Stimulated activated CD8-positive, alpha-beta memory T cell treated with anti-CD3 and anti-CD28 coated beads, Interleukin-2, amount 100 ng/mL, for 1 hour (primary cell): ENCODE measurements at places on chromosomes 1 and 21.

DNA sequence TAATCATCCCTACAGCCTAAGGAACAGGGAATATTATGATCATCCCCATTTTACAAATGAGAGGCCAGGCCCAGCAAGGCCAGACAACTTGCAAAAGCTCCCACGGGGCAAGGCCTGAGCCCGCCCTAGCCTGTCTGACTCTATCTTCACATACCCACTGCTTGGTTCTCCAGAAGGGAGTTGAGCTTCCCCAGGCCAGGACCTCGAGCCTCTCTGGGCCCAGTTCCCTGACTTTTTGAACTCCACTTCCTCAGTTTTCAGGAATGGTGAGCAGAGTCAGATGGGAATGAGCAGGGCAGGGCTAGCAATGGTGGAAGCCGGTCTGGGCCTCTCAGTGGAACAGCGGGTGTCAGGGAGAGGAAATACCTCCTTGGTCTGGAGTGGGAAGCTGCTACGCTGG lies 39.3 kb downstream of the CACNA1S start:
- DNase-seq = no peak

DNA sequence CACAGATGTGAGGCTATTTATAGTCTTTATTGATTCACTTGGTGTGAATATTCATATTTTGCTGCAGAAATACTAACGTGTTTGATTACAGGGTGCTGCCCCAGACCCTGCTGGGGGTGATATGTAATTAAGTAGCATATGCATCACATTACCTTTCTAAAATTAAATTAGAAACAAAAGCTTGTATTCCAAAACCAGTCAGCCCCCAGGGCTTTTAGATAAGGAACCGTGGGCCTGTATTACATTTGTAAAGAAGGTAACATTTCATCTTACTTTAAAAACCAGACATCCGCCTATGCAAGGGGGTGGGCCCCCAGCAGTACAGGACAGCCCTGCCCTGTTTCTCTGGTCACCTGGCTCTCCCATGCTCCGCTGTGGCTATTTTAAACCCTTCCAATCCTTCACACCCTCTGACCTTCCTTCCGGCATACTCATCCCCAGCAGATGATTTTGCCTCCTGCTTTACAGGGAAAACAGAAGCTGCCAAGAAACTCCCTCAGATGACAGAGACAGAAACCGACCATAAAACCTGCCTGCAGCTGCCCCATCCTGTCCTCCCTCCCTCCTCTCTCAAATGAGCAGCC lies 22.0 kb upstream of the KCNC4 start:
- no peak for DNase-seq

DNA sequence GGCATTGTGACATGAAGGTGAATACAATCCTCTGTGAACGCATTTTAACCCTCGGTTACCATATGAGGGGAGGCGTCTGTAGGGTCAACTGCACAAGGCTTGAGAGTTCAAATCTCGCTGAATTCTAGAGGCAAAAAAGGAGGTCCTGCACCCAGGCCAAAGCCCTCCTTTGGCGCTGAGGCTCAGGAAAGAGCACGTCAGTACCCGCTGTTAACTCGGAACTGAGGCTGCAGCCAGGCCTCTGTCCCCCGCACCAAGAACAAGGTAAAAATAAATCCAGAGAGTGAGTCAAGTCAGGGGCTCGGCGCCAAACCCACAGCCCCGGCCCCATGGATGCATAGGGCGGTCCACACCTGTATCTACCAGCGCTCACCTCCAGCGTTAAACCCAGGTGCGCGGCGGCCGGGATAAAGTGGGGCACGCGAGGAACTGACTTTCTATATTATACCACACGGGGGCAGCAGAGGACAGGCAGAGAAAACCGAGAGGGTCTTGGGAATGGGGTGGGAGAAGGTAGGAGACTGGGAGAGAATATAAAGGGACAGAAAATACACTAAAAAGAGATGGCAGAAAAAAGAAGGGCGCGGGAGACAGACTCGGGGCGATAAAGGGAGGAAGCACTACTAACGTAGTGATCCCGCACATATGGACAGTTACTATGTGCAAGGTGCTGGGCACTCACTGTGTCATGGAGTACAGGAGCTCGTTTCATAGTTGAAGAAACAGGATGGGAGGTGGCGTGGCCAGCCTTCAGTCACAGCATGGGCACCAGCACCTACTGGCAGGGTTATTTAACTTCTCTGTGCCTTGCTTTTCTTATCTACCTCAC lies 54.9 kb downstream of the DMRTA2 start:
- no peak for DNase-seq

DNA sequence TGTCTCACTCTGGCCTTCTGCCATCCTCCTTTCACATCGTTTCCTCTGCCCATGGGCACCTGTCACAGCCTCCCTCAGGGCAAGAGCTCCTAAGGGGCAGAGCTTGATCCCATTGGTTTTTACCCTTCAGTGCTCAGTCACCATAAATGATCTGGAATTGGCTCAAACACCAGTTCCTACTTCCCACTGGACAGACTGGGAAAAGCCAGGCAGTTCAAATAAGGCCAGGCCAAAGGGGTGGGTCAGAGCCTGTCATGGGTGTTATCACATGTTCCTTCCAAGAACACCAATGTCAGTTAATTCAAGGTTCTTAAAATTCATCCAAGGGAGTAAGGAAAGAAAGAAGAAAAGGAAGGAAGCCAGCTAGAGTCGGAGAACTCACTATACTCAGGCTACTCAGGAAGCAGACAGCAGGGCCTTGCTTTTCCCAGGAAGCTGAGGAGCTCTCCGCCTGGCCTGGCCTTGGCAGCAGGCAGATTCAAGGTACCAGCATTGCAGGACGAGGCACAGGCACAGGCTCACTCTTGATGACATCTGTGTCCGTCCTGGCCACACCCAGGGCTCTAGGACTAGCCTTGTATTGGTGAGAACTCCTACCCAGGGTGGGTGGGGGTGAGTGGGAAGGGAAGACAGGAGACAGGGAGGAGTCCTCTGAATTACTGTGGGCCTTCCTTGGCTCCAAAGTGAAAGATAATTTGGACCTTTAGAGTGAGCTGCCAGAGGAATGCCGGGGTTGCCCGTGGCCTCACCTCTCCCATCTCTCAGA lies 32.2 kb upstream of the ARTN start:
- no peak for DNase-seq

DNA sequence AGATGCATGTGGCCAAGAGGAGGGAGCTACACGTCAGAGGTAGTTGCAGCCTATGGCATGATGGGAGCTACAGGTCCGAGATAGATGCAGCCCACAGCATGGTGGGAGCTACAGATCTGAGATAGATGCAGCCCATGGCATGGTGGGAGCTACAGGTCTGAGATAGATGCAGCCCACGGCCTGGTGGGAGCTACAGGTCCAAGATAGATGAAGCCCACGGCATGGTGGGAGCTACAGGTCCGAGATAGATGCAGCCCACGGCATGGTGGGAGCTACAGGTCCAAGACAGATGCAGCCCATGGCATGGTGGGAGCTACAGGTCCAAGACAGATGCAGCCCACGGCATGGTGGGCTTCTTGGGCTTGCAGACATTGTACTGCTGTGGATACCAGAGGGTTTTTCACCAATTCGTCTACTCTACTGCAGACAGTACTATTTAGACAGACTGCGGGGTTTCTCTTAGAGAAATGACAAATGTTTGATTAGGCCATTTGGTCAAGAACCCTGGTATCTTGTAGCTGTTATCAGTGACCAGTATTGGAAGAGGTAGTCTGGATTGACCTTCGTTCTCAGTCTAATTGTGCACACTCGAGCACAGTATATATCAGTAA lies 127.4 kb downstream of the DHRS3 start:
- no peak for DNase-seq

DNA sequence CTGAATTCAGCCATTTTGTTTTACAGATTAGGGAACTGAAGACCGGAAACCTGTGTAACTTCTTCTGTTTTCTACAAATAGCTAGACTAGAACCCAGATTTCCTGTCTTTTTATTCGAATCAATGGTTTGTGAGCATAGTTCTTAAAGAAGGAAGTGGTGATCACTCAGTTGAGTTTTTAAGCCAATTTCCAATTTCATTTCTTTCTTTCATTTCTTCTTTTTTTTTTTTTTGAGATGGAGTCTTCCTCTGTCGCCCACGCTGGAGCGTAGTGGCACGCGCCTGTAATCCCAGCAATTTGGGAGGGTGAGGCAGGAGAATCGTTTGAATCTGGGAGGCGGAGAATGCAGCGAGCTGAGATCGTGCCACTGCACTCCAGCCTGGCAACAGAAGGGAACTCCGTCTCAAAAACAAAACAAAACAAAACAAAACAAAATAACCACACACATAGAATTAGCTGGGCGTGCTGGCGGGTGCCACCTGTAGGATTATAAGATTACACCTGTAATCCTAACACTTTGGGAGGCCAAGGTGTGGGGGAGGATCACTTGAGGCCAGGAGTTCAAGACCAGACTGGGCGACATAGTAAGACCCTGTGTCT lies 3.0 kb upstream of the MDM4 start:
- no peak for DNase-seq

- DNase-seq = no peak
Measured at GRCh38 chr21:38012672-38013071, 96.4 kb upstream of the KCNJ6 start.

DNA sequence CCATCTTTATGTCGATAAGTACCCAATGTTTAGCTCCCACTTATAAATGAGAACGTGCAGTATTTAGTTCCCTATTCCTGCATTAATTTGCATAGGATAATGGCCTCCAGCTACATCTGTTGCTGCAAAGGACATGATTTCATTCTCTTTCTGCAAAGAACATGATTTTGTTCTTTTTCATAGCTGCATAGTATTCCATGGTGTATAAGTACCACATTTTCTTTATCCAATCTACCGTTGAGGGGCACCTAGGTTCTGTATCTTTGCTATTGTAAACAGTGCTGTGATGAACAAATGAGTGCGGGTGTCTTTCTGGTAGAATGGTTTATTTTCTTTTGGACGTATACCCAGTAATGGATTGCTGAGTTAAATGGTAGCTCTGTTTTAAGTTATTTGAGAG lies 63.0 kb downstream of the HLX start:
- DNase-seq = no peak

DNA sequence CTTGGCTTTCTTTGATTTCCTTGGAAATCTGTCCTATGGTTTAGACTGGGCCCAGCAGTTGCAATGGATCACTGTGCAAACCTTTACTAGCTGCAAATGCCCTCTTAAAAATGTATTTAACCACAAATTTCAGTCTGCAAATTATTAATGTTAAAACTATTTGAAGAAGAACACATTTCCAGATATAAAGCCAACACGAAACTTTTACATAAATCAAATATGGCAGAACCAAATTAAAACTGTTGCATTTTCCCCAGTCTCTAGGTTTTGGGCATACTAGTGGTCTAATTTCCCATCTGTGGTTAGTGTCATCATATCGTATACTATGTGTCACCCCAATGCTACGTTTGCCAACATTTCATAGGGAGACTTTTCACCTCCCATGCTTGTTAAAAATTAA lies 52.3 kb downstream of the HMCN1 start:
- DNase-seq = no peak

- DNase-seq = no peak
Measured at GRCh38 chr1:109687641-109688499, at the start of gene GSTM1. Gene GSTM1, plus strand, starts transcription at chr1:109687817. Its CDS starts 57 bp downstream, at chr1:109687874.

- no peak for DNase-seq
Measured at GRCh38 chr1:161313554-161314200, 504 bp upstream of the SDHC start.

GRCh38 chr1:163610486-163610885 lies 288.7 kb downstream of the NUF2 start:
- no peak for DNase-seq

- no peak for DNase-seq
Measured at GRCh38 chr1:199804526-199804925, 223.0 kb upstream of the NR5A2 start.

GRCh38 chr1:47190509-47190855 lies 646 bp upstream of the PDZK1IP1 start:
- no peak for DNase-seq

DNA sequence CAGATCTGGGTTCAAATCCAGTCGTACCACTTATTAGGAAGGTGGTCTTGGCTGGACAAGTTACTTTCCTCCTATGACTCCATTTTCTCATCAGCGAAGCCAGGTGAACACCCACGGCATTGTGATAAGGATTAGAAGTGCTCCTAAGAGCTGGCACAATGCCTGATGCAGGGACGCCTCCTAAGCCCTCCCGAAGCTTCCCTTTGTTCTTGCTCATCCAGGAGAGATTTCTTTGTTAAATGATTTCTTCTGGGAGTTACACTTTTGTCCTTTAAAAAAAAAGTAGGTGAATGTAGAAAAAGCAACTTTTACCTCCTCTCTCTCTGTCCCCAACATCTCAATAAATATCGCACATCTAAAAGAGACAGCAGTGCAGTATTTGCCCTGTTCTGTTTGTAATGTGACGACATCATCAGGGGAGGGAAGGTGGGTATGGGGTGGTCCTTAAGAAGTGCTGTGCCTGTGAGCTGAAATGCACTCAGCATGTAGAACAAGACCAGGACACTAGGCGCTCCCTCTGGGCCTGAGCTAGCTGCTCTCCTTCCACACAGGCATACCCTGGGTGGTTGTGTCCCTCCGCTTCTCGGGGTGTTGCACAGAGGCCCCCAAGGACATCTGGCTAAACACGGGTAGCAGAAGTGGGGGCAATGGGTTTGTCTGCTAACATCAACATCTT lies 43.9 kb downstream of the SUSD4 start:
- no peak for DNase-seq

DNA sequence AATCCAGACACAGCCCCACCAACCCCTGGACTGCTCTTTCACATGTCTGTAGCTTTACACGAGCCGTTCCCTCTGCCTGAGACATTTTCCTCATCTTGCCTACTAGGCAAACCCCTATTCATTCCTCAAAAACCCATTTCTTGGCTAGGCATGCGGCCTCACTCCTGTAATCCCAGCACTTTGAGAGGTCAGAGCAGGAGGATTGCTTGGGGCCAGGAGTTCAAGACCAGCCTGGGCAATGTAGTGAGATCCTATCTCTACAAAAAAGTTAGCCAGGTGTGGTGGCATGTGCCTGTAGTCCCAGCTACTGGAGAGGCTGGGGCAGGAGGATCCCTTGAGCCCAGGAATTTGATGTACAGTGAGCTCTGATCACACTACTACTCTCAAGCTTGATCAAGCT lies 5.2 kb upstream of the AUNIP start:
- DNase-seq = no peak

GRCh38 chr1:29836651-29837646 lies 600.6 kb downstream of the PTPRU start:
- DNase-seq = no peak

GRCh38 chr1:81594206-81594605 lies 206.5 kb upstream of the ADGRL2 start:
- DNase-seq = no peak

DNA sequence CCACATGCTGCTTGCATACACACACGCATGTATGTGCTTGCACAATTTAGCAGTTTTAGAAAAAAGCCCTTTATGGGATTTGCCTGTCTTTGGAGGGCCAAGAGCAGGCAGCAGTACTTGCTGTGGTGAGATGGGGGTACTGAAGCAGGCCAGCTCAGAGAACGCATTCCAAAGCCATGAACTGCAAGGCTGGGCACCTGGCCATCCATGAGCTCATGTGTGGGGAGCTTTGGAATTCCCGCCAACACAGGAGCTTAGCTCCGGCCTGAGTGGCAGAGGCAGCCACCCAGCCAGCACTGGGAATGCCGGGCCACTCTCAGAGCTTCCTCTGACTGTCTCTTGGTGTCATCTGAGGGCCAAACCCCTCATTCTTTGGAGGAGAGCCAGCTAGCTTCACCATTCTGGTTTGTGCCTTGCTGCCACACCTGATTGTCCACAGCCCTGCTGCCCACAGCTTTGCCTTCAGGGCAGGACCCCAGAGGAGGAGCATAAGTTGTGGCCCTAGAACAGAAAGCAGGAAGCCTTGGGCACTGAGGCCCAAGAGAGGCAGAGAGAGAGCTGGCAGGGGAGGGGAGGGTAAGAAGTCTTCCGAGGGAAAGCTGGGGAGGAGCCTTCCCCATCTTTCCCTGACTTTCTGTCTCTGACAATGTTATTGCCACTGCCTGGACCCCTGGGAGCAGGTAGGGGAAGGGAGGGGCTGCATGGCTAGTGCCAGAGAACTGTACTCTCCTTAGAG lies 92.1 kb upstream of the POU3F1 start:
- no peak for DNase-seq
